ENCODE measurements at places on chromosomes 11 and 22.

GRCh38 chr22:45799291-45799690 is 127.7 kb downstream of the ATXN10 start:
- no peak for DNase-seq

DNA sequence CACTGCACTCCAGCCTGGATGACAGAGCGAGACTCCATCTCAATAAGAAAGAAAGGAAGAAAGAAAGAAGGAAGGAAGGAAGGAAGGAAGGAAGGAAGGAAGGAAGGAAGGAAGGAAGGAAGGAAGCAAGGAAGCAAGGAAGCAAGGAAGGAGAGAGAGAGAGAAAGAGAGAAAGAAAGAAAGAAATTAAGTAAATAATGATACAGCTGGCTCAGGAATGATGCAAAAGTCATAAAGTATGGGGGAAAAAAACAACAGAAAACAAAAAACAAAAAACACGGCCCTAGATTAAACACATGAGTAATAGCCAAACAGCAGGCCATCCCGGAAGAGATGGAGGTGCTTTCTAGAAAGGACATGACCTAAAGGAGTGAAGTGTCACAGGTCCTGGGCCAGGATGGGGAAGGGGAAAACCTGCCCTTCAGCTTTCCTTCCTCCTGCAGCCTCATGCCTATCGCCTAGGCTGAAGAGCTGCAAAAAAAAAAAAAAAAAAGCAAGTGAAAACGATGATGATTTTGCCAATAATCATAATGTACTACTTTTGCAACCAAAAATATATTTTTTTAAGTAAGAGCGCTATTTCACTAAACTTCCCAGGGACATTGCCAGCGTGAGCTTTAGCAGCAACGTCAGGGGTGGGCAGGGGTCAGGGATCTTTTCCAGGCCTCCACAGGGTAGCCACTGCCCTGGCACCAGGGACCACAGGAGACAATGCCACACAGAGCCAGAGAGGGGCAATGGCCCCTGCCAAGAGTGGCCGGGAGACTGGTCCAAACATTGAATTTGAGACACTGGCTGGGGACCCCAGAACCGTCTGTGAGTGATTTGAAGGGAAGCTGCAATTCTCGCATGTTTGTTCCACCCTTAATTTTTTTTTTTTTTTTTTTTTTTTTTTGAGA is 28.2 kb upstream of the TMPRSS4 start:
- no peak for DNase-seq

DNA sequence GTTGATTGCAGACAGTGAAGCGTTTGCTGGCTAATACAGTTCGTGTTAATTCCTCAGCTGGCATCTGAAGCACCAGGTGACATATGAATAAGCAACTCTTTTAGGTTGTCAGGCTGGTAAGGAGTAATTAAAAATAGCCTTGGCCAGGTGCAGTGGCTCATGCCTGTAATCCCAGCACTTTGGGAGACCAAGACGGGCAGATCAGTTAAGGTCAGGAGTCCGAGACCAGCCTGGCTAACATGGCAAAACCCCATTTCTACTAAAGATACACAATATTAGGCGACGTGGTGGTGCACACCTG is 74.9 kb downstream of the CECR2 start:
- DNase-seq: no peak

- no peak for DNase-seq
These were observed 63.9 kb upstream of the B3GAT1 start for GRCh38 chr11:134475951-134476350.

DNA sequence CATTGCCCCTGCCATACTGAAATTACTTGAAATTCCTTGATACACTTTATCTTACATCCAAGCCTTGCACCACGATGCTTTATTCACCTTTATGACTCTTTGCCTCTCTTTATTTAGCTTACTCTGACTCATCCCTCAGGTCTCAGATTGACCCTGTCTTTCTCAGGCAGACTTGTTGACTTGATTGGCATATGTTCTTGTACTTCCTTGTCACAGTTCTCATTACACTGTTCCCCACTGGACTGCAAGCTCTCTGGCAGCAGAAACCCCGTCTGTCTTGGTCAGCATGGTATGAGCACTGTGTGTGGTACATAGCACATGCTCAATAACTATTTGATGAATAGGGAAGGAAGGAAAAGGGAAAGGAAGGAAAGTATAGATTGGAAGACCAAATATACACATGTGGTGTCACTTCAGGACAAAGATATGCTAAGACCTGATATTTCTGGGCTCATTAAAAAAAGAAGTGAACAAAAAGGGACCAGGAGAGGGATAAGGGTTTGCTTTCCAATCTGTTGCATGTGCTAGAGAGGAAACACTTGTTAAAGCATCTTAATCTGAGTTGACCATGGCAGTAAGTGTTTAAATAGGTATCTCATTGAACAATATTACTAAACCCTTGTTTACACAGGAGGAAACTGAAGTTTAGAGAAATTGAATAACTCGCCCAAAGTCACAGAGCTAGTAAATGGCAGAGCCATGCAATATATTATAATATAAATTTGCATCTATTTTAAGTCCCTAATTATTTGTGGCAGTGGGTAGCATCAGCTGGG is 7.2 kb downstream of the LYVE1 start:
- DNase-seq: peak; percentile 22
